ENCODE measurements at places on chromosomes 2 and 18.

- no peak for DNase-seq
These were observed 94.1 kb downstream of the GALNT3 start for GRCh38 chr2:165699946-165700345.

DNA sequence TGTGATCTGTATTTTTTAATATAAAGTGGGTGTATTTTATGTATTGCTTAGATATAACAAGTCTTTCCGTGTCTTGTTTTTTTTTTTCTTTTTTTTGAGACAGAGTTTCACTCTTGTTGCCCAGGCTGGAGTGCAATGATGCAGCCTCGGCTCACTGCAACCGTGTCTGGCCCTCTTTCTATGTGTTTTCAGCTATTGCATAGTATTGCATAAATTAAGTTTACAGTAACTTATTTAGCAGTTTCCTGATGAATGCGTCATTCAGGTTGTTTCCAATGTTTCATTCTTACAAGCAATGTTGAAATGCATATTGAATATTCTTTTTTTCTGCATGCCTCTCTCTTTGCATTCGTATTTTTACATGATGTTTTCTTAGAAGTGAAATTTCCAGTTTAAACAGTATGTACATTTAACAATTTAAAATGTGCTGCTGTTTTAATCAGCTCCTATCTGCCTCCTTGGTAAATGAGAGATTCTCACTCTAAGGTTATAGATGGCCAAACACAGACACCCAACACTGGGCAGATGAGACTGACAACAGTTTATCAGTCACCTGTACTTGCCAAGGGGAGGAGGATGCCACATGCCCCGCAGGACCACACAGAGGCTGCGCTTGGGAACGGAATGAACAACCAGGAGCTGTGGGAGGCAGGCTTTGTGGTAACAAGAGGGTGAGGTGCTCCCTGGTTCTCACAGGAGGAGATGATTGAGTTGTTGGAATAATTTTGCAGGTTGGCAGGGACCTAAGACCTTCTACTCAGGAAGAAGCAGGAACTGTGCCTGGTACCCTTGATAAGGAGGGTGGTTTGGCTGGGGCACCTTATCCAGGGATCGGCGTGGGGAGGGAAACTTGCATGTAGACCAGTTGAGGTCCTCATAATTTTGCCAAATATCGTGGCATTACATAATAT is 7.5 kb downstream of the SLC9A4 start:
- DNase-seq = no peak

DNA sequence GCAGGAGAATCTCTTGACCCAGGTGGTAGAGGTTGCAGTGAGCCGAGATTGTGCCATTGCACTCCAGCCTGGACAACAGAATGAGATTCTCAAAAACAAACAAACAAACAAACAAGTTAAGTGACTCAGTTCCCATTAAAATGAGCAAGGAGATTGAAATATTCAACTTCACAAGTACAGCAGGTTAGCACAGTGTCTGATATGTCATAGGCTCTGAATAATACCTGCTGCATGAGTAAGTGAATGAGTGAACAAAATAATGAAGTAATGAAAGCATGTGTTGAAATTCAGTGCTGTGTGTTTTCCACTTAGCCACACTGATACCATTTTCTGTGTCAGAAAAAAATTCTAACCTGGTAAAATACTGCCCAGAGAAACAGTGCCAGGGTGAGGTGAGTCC is 41.9 kb upstream of the SETBP1 start:
- no peak for DNase-seq

DNA sequence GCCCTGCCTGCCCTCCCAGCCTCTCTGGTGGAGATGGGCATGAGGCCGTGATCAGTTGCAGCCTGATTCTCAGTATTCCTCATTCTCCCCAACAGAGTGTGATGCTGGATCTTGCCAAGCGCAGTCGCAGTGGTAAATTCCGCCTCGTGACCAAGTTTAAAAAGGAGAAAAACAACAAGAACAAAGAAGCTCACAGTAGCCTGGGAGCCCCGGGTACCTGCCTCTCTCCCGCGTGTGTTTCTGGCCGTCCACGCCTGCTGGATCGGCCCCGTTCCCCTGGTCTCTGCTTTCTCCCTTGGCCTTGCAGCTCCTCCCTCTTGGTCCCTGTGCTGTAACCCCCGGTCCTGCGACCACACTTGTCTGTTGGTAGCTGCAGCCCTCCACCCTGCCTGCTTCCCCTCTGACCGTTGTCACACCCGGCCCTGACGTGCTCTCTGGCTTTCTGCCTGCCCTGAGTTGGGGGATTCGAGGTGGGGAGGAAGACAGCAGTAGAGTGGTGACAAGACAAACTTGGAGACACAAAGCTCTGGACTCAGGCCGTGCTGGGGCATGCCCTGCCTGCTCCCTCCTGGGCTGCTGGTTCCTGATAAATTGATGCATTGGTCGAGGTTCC is 99.5 kb downstream of the USP40 start:
- no peak for DNase-seq

- no peak for DNase-seq
These were observed 68.2 kb downstream of the NEURL3 start for GRCh38 chr2:96436961-96437360.

DNA sequence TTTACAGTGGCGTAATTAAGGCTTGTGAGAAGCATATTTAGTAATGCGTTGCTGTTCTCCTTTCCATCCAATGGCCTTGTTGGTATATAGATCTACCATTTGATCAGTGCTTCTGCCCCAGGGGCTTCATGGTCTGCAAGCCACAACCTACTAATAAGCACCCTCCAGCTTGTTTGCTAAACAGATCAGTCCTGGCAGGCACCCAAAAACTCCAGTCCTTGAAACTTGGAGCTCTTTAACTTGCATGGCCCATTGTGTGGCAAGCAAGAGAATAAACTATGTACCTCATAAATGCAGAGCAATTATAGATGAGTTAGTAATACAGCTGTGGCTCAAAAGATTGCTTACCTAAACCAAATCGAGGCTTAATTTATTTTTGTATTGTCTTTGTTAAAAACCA is 158.5 kb downstream of the FTCDNL1 start:
- DNase-seq = no peak

GRCh38 chr18:38747153-38747552 is 1181.6 kb upstream of the CELF4 start:
- no peak for DNase-seq

DNA sequence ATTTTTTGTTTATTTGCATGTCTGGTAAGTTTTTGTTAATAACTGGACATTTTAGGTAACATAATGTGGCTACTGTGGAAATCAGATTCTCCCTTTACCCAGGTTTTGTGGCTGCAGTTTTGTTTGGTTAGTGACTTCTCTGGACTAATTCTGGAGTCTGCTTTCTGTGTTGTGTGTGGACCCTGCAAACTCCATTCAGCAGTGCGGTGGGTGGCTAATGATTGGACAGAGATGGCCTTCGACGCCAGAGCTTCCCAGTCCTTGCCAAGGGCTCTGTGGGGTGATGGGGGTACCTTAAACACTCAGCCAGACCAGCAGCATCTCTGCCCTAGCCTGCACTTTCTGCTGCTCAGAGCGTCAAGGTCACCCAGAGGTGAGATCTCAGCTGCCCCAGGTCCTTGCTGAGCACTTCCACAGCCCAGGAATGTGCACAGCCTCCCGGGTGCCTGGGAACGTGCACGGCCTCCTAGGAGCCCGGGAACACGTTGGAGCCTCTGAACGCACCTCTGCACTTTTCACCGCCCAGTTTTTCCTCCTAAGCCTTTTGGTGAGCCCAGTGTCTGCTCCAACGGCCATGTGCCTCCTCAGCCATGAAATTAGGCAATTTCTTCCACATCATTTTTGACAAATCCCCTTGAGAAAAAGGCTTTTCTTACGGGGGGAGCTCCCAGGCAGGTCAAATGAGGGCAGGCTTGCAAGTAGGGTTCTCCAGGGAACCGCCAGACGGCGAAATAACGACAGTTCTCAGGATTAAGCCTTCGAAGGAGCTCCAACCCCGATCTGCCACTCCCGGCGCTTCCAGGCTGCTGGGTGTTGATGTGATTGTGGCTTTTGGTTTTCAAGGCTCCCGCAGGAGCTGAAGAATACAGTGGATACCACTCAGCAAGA is 35.2 kb upstream of the KLF11 start:
- DNase-seq = no peak

DNA sequence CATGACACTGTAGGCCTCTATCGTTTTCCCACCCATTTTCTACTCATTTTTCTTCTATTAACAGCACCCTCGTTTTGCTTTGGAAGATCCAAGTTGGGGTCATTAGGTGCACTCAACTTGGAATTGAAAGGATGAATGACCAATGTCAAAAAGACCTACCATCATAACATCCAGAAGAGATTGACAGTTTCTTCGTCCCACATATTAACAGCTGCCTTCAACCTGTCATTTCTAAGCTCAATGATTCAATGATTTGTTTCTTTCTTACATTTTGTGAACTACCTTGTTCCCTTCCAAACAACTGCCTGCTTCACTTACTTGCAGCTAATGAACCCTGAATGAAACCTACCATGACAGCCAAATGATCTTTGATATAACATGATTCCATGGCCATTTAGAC is 224.0 kb upstream of the KCNH7 start:
- no peak for DNase-seq

- no peak for DNase-seq
These were observed 38.5 kb upstream of the CXCR4 start for GRCh38 chr2:136156411-136156810.

DNA sequence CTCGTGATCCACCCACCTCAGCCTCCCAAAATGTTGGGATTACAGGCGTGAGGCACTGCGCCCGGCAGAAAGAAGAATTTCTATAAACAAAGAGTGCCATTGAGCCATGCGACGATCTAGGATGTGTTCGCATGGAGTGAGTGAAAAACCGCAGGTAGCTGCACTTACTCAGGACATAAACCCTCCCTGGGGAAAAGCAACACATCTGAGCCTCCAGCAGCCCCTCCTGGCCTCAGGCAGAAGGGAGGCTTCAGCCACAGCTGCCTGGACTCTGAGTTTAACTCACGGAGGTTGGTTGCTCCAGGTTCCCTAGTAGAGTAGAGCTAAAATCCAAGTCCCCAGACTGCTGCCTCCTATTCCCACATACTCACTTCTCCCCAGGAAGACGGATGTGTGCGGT is 11.3 kb upstream of the STK25 start:
- DNase-seq = no peak

DNA sequence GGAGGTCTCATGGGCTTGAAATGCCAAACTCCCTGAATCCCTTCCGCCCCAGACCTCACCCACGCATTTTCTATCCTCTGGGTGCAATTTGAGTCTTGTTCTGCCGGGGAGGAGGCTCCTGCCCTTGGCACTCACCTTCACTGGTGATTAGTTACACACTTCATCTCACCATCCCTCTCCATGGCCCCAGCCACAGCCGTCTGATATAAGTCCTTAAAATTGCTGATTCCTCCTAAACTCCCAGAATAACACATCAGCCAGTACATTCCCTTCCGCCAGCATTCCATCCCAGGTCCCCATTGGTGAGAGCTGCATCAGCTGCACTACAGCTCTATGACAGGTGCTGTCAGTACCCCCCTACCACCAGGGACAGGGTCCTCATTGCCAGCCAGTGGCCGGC is 3.9 kb downstream of the TIMM21 start:
- DNase-seq = no peak

DNA sequence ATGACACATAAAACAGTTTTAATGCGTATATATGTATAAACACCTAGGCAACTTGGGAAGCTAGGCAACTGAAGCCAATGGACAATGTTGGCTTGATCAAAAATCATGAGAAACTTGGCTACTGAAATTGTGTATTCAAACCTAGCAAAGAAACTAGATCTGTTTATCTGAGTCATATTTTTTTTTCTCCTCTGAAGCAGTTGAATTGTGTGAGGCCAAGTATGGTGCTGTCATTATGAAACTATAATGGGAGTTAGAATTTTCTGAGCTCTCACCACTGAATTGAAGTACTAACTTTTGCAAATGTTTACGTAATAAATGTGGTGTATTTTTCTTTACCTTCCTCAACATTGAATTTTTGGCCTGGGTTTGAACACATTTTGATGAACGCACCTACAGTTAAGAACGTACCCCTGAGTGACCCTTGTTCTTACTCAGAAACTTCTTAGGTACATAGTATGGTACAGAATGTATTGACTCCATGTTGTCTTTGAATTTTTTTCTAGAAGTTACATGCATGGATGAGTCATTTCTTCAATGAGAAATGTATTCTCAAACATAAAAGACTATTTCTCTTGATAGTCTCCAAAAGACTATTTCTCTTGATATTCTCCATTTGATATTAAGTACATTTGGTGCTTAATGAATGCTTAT is 23.8 kb downstream of the CD28 start:
- DNase-seq = no peak

- no peak for DNase-seq
These were observed 31.2 kb downstream of the EPC2 start for GRCh38 chr2:148675708-148676107.
